ENCODE measurements at places on chromosomes 2 and 18.

- DNase-seq: peak; percentile 64
These were observed 36.8 kb upstream of the ATP8B1 start for GRCh38 chr18:57839942-57840381.

- DNase-seq: no peak
These were observed 153.0 kb upstream of the ITGA4 start for GRCh38 chr2:181304011-181304844.

GRCh38 chr18:67938660-67939059, 422.1 kb upstream of the DSEL start:
- DNase-seq: no peak

DNA sequence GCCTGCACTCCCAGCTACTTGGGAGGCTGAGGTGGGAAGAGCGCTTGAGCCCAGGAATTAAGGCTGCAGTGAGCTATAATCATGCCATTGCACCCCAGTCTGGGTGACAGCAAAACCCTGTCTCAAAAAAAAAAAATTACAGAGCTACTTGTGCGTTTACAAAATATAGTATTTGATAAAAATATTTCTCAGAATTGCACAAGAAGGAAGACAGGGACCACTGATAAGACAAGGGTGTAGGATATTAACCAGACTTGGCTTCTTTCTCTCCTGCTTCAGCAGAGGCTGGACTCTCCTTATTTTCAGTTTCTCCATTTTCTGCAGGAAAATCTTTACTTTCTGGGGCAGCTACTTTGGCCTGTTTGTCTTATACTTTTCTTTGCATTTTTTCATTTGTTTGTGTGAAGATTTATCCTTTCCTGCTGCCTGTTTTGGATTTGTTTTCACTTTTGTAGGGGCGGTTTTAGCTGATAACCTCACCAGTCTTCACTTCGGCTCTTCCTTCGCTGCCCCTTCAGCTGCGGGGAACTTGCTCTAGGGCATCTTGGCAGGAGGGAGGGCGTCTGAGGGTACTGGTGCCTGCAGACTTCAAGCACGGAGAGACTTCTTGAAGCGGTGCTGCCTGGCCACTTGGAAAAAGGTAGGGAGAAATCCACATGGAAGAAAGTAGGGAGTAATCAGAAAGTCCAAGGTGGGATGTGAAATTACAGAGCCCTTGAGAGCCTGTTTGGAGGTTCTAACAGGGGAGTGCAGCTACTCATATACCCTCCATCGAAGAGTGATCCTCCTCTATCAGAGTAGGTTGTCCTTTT, 14.9 kb upstream of the ZDBF2 start:
- no peak for DNase-seq

DNA sequence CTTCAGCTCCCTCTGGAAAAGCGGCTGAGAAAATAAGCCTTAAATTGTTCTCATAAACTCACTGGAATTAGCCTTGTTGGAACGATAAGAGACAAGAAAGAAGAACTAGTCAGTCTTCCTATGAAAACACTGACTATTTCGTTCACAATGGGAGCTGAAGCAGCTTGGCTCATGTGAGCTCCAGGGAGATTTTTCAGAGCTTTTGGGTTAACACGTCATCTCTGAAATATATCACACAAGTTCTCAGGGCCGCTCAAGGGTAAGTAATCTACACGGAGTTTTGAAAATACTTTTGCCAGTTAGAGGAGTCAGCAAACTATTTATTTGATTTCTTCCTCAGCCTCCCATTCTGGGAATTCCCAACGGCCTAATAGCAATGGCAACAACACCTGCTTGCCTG, 316.2 kb upstream of the MGAT5 start:
- peak; percentile 10 for DNase-seq

Measured in non-pigmented ciliary epithelial cell (primary cell).